ENCODE measurements at places on chromosomes 3 and 15. TPM values are rescaled to one million over a fixed set of nuclear protein-coding genes. Genes with fewer than 3 reads are reported as not detected.

- no peak for DNase-seq
Measured at GRCh38 chr15:98875309-98875708, 132.3 kb downstream of the PGPEP1L start.

DNA sequence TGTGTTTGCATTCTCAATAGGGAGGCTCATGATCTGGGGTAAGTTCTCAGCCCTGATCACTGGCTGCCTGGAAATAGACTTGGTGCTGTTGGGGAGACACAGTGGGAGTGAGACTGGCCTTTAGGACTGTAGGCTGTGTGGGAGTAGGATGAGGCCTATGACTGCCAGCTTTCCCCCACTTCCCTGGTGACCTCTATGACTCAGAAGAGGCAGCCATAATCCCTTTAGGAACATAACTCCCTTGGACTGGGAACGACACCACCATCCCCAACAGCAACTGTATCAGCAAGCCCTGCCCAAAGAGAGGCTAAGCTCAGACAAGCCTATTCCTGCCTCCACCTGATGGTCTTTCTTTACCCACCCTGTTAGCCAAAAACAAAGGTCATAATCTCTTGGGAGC, 91.3 kb downstream of the SUCNR1 start:
- no peak for DNase-seq

DNA sequence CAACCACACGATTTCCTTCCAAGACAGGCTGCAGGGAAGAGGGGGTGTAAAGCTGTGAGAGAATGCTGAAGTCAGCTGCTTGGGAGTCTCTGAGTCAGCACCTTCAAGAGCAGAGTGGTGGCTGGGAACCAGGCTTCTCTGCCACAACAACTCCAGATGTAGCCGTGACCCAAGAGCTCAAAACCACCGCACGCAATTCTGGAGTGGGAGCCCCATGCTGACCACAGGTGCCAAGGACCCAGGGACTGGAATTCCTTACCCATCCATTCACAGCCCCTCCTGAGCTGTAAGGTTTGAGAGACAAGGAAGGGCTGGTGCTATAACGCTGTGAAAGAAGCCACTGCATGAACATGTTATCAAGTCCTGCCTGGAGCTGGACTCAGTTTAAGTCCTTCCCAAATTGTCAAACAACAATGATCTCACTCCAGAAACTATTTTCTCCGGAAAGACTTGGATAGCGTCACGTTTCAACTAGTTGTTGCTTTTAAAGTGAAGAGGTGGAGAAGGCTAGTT, 61.4 kb downstream of the UMPS start:
- peak; percentile 92 for DNase-seq

GRCh38 chr3:9149566-9149965, 99.9 kb downstream of the SRGAP3 start:
- no peak for DNase-seq

GRCh38 chr15:52496776-52497470, 31.8 kb downstream of the MYO5A start:
- DNase-seq: no peak

GRCh38 chr15:67840749-67841512, 1.1 kb upstream of the RNU6-1 start:
- DNase-seq: peak; percentile 50

DNA sequence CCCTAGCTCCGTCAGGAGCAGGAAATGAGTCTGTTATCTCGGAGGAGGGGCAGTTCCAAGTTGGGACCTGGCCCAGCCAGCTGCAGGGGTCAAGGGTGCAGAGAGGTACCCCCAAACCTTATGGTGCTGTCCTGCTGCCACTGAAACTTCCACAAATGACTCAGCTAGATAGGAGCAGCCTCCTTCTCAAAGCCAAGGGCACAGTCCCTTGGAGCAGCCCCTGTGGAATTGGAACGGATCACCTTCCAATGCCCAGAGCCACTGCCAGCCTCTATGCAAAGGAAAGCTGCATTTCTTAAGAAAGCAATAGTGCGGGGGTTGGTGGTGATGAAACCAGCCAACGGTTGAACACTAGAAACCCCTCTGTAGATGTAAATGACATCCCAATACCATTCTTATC, 19.6 kb upstream of the LRRK1 start:
- no peak for DNase-seq

DNA sequence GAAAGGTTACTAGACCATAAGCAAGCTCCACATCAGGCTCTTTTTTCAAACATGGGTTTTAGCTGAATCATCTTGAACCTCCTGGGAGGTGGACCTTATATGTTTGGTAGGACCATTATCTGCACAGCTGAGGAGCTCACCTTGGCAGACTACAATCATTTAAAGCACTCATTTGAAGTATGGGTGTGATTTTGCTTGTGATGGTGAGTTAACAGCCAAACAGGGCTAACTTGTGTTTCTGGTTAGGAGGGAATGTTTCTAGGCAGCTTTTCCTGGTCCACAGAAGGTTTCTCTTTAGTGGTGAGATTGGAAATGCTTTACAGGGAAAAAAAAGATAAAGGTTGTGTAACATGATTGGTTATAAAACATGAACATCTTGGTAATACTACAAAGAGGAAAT, 61.8 kb downstream of the ARHGEF26 start:
- DNase-seq: no peak

GRCh38 chr15:53297828-53298227, 461.6 kb downstream of the WDR72 start:
- no peak for DNase-seq

DNA sequence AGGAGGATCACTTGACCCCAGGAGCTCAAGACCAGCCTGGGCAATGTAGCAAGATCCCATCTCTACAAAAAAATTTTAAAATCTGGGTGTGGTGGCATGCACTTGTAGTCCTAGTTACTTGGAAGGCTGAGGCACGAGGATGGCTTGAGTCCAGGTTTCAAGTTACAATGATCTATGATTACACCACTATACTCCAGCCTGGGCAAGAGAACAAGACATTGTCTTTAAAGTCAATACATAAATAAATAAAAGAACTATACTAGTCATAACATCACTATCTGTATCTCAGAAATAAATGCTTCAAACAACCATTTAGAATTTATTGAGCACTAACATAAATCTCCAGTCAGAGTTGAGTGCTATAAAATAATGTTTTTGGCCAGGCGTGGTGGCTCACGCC, 8.5 kb upstream of the PHLDB2 start:
- no peak for DNase-seq

- DNase-seq: peak; percentile 72
Measured at GRCh38 chr3:189270248-189270832, 98.6 kb downstream of the TPRG1 start.

DNA sequence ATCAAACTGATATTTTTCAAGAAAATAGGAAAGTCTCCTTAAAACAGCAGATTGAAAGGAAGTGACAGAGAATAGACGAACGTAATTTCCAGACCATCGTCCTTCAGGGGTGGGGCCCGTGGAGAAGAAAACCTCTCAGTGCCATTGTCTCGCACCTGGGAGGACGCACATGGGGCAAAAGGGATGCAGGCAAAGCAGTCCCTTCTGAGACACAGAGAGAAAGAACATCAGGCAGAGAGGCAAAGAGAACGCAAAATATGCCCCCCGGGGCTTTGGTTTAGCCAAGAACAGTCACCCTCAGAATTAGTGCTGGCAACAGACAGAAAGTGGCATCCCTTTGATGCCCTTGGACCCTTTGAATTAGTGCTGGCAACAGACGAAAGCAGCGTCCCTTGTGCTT, 37.0 kb downstream of the MUC20 start:
- no peak for DNase-seq

- DNase-seq: peak; percentile 62
Measured at GRCh38 chr15:71443538-71443937, 328.3 kb downstream of the THSD4 start.

DNA sequence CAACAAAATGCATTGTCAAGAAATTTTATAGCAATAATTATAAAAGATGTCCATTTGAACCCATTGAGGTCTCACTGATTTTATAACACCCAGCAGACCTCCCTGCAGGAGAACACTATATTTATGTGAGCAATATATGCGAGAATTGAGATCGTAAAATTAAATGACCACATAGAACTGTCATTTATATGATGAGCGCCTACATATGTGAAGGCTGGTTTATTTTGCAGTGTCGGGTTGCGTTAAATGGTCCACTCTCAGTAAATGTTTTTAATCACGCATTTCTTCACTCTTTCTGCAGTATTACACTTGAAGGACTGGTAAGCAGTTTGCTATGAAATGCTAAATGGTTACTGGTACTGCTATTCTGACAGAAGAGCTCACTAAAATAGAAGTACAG, 408.5 kb upstream of the AGTR1 start:
- DNase-seq: no peak

DNA sequence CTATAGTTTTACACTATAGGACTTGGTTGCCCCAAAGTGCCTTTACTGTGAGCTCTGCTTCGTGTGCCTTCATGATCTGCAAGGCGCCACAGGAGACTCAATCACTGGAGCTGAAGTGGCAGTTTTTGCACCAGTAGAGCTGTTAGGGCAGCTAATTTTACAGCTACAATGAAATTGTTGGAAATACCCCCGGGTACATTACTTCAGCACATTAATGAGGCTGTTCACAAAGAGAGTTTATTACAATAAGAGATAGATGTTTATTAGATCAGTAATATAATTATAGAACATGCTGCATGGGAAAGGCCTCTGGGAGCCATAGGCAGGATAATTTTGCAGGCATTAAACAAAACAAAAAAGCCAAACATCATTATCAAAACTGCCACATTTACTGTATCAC, 231.1 kb downstream of the CTNNB1 start:
- DNase-seq: no peak

DNA sequence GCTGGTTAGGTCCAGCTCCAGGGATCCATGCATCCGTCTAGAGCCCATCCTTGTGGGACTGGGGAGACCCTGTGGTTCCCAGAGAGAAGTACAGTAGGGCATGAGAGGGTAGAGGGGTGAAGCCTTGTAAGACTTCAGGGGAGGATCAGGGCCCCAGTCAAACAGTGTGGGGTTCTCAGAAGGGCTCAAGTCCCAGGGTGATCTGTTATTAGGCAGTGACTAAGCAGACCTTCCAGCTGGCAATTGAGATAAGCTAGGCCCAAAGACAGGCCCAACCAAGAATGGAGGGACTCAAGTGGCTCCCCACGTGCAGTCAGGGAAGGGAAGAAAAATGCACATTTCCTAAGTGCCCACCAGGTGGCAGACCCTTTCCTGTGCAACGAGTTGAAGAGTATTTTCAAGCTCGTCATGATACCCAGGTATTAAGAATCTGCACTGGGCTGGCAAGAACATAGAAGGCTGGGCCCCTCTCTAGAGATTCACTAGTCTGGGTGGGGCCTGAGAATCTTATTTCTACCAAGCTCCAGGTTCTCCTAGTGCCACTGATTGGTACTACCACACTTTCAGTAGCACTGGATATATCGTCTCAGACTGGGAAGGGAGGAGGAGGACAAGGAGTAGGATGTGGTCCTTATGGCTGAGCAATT, 240.8 kb downstream of the NR1D2 start:
- peak; percentile 83 for DNase-seq

GRCh38 chr3:68999158-68999557, 14.3 kb downstream of the EOGT start:
- DNase-seq: no peak

DNA sequence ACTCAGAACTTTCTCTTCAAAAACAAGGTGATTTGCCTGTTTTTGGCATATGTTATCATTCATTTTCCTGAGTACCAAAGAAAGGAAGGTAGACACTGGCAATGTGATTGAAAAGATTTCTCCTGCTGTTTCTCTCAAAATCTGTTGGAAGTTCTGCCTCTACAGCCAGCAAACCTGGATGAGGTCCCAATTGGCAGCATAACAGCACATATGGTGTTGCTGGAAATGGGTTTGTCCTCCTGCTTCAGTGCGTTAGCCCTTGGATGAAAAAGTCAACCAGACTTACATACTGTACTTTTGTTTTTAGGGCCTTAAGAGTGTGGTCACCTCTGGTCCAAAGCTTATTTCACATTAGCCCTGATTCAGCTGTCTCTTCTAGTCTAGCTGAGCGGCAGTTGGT, 237.6 kb upstream of the MME start:
- DNase-seq: no peak

DNA sequence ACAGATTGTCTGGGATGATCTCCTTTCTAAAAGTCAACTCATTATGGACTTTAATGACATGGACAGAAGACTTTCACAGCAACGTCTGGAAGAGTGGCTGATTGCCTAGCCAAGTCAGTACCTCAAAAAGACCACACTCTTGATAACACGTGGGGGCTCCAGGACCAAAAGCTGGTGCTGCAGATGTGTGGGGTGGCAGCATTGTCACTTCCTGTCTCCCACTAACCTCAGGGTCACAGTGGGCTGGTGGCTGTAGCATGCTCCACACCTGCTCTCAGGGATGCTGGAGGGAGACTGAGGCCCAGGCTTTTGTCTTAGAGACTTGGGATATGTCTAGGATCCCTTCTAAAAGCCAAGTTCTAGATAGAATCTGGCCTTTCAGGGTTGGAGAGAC, 118.1 kb downstream of the APBA2 start:
- DNase-seq: no peak

GRCh38 chr3:23909341-23909740, 7.4 kb downstream of the NKIRAS1 start:
- DNase-seq: no peak

DNA sequence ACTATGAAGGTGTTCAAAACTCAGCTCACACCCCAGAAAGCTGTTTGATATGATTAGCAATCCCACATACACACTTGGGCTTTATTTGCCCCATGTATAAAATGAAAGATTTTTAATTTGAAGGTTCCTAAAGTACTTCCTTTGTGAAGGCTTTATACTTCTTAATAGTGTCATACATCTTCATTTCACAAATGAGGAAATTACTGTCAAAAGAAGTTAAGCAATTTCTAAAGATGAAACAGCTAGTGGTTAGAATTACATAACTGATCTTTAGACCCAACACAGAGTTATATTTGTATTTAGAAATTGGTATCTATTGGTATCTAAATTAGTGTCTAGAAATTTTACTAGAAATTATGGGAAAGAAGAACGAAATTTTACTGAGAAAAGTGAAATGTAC, 7.1 kb downstream of the CD200R1 start:
- DNase-seq: no peak

GRCh38 chr3:183044547-183045229, 54.6 kb downstream of the MCCC1 start:
- DNase-seq: no peak

- DNase-seq: no peak
Measured at GRCh38 chr3:198070871-198071270, 110.9 kb downstream of the LMLN start.

- no peak for DNase-seq
Measured at GRCh38 chr15:37130356-37130755, 30.0 kb upstream of the MEIS2 start.

The GOLGA8S gene
- not detected for polyA plus RNA-seq

The CLDN18 gene
- 0.69 TPM for polyA plus RNA-seq

The AADACL2 gene
- not detected for polyA plus RNA-seq

The FAM3D gene
- 0.69 TPM for polyA plus RNA-seq

The RARRES1 gene
- not detected for polyA plus RNA-seq

The GNB4 gene
- 18.4 TPM for polyA plus RNA-seq

The WNT7A gene
- polyA plus RNA-seq: not detected

The RARB gene
- polyA plus RNA-seq: 22.4 TPM

The MAPKBP1 gene
- 37.7 TPM for polyA plus RNA-seq

The GPR160 gene
- 2.6 TPM for polyA plus RNA-seq

The PROK2 gene
- not detected for polyA plus RNA-seq

The AP3B2 gene
- polyA plus RNA-seq: 1.4 TPM

Measured in cardiac muscle cell (in vitro differentiated cells and primary cell).